ENCODE measurements at places on chromosomes 5 and 9.
A peak's percentile ranks its signal among the peaks of the same experiment; 100 is the strongest.

GRCh38 chr9:129310666-129311350, 132.7 kb upstream of the IER5L start:
- no peak for DNase-seq

DNA sequence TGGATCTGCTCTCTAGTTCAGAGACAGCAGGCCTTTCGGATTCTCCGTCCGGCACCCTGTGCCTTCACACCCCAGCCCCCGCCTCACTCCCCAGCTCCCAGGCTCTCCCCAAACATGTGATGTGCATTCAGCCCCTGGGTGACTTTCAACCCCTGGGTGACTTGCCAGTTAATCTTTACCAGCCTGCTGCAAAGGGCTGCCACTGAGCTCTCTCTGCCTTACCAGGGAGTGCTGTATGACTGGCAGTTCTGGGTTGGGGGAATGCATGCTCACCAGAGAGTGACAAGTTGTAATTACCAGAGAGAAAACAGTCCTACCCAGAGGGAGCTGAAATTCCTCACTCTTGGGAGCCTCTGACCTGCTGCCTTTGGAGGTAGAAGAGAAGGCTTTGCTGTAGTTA, 4.9 kb upstream of the ADRA1B start:
- peak; percentile 76 for DNase-seq

GRCh38 chr5:149417711-149418368, 38.7 kb upstream of the IL17B start:
- no peak for DNase-seq

DNA sequence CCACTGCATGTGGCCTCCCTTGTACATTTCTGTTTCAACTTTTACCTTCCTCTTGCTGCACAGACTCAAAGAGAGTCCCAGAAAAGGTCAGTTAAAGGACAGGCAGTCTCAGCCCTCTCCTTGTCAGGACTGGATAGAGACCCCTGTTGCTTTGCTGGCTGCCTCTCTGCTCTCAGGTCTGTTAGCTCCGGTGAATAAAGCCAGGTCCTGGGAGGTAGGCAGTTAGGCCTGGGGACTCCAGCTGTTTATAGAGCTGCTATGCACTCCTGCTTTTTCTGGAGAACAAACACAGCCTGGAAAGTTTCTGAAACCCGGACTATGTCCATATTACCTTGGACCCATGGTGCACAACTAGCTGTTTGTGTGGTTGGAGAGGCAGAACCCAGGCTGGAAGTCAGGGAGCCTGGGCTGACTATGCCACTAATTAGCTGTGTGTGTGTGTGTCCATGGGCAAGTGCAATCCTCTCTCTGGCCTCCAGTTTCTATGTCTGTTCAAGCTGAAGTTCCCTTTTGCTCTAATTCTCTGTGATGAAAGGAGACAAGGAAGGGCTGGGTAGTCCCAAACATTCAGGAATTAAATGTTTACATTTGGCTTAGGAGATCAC, 42.9 kb downstream of the GLRA1 start:
- no peak for DNase-seq

Measured in ACHN (cell line).